ENCODE measurements at places on chromosomes 11 and 22.

DNA sequence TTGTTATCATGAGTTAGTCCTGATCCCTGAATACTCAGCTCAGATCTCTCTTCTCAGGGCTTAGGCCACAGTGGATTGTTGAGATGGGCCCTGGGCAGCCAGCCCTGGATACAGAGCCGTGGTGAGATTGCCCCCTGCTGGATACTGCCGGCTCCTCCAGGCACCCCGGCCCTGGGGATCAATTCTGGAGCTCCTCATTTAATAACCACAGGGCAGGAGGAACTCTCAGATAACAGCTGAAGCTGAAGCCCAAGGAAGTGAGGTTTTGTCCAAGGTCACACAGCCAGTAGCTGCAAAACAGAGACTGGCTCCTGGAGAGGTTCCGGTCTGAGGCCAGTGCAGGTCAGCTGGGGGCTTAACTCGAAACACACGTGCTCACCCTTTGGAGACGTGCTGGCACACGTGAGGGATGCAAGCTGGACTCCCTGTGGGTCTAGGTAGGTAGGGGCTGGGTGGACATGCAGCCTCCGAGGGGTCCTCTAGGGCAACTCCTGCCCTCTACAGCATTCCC is 16.0 kb downstream of the USH1C start:
- DNase-seq = peak; percentile 29

- peak; percentile 21 for DNase-seq
Measured at GRCh38 chr22:50731811-50732624, 6.0 kb upstream of the ACR start.

- DNase-seq = no peak
Measured at GRCh38 chr11:104934594-104934993, 33.8 kb downstream of the CASP4 start.

DNA sequence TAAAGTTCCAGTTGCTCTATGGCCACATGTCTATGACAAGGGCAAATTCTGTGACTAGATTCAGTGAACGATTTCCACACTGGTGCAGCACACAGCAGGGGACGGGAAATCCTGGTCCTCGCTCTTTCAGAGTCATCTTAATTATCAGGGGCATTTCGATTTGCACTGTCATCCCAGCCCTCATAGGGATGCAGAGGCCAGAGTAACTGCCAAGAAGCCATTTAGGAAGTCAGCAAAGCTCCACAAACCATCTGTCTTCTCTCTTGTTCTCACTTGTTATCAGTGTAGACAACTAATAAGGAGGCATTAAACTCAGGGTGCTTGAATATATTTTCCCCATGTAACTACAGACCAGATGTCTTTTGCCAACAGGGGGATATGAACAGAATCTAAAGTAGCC is 151.7 kb downstream of the STK33 start:
- peak; percentile 62 for DNase-seq

DNA sequence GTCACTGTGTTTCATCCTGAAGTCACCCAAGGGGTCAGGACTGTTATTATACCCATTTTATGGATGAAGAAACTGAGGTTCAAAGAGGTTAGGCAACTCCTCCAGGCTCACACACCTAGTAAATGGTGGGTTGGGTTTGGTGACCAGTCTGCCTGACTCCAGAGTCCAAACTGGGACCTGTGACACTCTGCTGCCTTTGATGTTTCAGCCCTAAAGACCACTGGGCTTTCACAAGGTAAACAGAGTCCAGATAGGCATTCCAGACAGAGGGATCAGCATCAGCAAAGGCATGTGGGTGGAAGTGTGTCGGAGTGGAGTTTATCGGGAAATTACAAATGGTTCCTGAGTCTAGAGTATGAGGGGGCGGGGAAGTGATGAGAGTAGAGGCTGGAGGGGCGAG is 38.5 kb downstream of the MICAL2 start:
- DNase-seq = no peak

GRCh38 chr11:32433914-32434355 is 1.4 kb downstream of the WT1 start:
- no peak for DNase-seq

GRCh38 chr22:44391481-44392445 is 79.0 kb upstream of the SHISAL1 start:
- DNase-seq = no peak

DNA sequence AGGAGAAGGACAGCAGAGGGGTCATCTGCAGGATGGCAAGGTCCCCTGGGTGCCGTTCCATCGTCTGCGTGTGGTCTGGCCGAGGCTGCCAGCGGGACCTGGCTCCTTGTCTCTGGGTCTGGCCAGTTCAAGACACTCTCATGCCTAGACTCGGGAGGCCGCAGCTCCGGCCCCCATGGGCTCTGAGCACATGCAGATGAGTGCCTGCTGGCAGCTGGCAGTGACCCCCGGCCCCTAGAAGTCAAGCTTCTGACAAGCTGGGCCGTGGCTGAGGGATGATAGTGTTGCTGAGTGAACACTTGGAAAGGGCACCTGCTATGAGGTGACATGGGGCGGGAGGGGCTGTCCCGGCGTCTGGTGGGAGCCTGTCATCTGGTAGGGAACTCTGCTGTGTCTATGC is 1180.6 kb downstream of the BRD1 start:
- DNase-seq = no peak

GRCh38 chr11:57772562-57772961 is 11.0 kb downstream of the CTNND1 start:
- no peak for DNase-seq

DNA sequence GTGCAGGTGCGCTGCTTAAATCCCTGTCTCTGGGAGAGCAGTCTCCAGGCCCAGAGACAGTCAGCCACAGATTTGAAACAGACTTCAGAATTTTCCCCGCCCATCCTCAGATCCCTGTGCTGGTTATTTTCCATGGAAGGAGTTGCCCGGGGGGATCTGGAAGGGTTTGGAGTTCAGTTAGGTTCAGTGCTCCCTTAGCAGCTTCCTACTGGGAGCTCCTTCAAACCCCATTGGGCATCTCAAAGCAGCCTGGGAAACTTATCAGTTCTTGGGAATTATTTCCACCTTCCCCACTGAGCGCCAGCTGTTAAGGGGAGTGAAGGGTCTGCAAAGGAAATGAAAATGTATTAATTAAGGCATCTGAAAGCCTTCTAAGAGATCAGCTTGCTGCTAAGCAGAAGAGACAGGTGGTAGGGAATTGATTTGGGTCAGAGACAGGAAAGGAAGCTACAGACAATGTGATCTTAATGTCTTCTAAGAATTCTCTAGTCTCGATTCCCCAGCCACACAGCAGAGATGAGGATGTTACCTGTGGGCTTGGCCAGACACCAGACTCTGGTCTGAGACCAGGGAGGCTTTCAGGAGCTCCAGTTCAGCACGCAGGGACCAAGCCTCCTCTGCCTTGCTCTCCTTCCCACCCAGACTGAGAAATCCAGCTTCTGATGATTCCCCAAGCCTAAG is 106.2 kb upstream of the TBCEL start:
- no peak for DNase-seq

- DNase-seq = no peak
Measured at GRCh38 chr11:3165916-3166267, 782 bp upstream of the OSBPL5 start.

- DNase-seq = no peak
Measured at GRCh38 chr22:50190941-50191741, 5.4 kb downstream of the TRABD start.

DNA sequence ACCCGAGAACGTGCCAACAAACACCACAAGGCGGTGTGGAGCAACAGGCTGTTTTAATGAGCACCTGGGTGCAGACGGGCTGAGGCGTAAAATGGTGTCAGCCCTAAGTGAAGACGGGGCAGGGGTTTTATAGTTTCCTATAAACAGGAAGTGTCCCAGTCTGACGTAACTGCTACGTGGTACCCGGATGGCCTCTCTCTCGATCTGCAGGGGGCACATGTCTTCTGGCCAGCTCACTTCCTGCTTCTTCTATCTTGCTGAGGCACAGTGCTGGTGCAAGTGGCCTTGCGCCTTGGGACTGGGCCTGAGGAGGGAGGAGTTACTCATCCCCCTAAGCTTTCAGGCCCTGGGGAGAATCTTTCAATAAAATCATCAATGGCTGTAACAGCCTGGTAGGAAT is 20.9 kb downstream of the OOSP3 start:
- no peak for DNase-seq

- DNase-seq = no peak
Measured at GRCh38 chr11:10450462-10451425, 4.3 kb upstream of the AMPD3 start.

DNA sequence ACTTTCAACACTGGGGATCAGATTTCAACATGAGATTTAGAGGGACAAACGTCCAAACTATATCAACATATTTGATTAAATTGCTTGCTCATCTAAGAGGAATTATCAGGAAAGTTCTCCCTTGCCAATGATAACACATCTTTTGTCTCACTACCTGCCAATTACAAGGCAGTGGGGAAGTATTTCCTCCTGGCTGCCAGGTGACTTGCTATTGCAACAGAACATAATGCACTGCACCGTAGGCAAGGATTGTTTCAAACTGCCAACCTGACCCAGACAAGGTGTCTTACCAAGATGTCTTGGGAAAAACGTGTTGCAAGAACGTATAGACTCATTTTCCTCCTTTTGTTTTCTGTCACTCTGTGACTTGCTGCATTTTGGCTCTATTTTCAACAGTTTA is 711.6 kb downstream of the METTL15 start:
- DNase-seq = no peak

- no peak for DNase-seq
Measured at GRCh38 chr11:112129656-112130055, 34.2 kb downstream of the IL18 start.

DNA sequence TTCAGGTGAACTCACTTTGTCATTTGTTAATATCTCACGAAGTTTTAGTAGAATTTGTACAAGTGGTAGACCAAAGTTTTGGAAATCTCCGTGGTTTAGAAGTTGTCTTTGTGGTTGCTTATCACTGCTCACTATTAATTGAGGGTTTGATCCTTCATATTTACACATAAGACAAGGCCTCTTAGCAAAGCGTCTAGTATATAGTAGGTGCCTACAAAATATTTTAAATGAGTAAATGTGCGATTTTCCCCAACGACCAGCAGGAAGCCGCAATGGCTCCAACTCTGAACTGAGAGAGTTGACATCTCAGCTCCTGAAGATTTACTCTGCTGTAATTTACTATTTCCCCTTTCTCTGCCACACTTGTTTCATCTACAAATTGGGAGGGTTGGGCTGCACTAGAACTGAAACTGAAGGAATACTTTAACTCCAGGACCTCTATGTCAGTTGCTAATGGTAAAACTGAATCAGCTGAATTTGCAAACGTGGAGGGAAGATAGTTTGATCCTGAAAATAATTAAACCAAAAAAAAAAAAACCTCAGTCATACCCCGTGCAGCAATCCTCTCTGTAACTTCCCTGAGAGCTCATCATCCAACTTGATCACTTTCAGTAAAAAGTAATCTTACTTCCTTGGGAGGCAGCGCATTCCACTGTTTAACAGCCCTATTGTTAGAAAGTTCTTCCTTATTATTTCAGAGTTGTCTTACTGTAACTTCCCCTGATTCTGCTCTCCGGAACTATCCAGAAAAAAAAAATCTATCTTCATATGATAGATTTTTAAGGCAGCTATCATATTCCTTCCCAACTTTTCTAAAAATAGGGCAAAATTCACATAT is 1.3 kb upstream of the SBF2 start:
- DNase-seq = no peak

DNA sequence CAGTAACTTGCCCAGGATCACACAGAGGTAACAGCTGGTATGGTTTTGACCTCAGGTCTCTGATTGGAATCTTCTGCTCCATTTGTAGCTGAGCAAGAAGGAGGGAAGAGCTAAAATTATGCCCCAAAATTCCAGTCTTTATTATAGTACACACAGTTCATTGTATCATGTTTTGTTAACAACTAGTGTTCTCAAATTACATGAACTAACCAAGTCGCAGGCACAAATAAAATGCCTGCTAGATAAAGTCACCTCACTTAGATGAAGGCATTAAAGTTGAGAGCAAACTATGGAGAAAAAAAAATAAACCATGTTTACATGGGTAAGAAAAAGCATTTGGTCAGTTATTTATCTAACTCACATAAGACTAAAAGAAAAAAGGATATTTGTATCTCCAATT is 58.8 kb downstream of the PDGFD start:
- DNase-seq = no peak

- no peak for DNase-seq
Measured at GRCh38 chr11:102138670-102139069, 28.4 kb downstream of the YAP1 start.

GRCh38 chr22:29772170-29772641 is 5.0 kb downstream of the UQCR10 start:
- peak; percentile 34 for DNase-seq

- no peak for DNase-seq
Measured at GRCh38 chr11:73072935-73073481, 69.1 kb downstream of the FCHSD2 start.

DNA sequence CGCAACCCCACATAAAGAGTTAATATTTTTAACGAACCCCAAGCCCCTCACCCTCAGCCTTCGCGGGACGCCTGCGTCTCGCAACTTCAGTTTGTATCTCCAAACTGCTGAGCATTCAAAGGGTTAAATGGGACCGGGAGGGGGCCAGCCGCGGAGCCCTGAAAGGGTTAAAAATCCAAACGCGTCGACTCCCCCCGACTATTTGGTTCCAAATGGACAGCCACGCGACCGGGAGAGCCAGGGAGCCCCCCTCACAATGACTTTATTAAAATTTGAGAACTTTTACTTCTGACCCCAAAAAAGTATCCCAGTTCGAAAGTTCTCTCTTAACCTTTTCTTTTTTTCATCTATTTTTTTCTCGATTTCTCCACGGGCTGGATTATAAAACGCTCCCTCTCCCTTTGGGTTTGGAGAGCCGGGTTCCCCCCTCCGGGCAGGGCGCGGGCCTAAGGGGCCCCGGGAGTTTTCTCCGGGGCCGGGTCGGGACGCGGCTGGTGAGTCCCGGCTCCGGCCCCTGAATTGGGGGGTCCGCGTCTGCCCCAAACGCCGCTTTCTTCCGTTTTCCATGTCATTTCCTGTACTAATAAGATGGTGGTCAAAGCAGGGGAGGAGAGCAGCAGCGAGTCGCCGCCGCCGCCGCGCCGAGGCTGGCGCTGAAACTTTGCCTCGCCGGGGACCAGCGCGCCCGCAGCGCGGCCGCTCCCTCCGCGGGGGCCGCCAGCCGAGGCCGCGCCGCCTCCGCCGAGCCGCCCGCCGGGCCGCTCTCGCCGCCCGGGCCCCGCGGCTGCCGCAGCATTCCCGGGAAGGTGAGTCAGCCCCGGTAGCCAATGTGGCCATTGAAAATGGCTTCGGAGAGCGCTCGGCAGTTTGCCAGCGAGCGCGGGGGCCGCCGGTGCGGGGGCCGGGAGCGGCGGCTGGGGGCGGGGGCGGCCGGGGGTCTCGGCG is at the start of gene PRDM11:
PRDM11 (plus strand) TSS at position 568 of the 945 bp plus-strand sequence. CDS start 35,128 bp downstream, outside the sequence.
- DNase-seq = no peak

GRCh38 chr22:39469326-39469680 is 12.5 kb downstream of the MGAT3 start:
- no peak for DNase-seq

GRCh38 chr11:6475936-6476335 is 2.2 kb upstream of the TRIM3 start:
- no peak for DNase-seq

- DNase-seq = no peak
Measured at GRCh38 chr11:22903782-22904181, 43.5 kb upstream of the CCDC179 start.

Data from NCI-H1694 (cell line).